ENCODE measurements at places on chromosomes 1 and 21.

DNA sequence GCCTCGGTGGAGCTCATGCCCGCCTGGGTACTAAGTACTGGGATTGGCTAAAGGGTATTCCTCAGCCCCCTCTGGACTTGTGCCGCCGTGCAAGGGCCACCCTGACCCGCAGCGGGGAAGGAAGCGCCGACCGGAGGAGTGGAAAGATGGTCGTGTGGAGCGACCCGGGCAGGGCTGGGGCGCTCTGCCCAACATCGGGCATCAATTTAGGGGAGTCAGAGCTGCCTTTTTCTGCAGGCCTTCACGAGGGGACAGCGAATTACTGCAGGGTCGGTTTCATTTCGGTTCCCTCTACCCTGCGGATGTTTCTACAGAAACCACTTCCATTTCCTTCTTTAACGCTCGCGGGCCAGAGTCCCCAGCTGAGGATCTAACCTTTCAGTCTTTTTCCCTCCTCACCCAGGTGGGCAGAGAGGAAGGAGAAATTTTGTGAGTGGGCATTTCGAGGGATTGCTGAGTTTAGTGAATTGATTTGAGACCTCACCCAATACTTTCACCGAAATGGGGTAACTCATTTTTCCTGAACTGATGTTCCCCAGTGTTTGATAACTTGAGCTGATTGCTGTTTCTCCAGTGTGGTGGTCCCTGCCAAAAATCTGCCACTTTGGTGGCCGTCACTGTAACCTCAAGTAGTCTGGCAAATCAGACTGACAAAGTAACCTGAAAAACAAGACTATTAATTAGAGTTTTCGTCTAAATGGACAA, 1.1 kb downstream of the TOR1AIP1 start:
- DNase-seq, result peak; percentile 71

GRCh38 chr1:43979528-43980254, 681 bp downstream of the B4GALT2 start:
- peak; percentile 59 for DNase-seq

DNA sequence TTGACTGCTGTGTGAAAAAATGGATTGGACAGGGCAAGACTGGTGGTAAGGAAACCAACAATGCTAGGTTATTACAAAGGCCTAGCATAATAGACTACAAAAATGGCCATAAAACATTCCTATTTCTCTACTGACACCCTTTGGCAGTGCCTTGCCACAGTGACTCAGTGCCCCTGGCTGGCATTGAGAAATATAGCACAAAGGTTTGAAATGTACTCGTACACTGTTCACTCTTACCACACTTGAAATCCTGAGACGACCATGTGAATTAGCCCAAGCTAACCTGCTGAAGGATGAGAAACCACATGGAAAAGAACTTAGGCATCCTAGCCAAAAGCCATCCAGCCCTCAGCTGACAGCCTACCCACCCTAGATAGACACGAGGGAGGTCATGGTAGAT, 149.8 kb upstream of the PALMD start:
- no peak for DNase-seq

GRCh38 chr1:92951141-92951582, 10.1 kb downstream of the DIPK1A start:
- no peak for DNase-seq

GRCh38 chr21:38999161-38999560, 184.1 kb downstream of the PSMG1 start:
- DNase-seq, result no peak

DNA sequence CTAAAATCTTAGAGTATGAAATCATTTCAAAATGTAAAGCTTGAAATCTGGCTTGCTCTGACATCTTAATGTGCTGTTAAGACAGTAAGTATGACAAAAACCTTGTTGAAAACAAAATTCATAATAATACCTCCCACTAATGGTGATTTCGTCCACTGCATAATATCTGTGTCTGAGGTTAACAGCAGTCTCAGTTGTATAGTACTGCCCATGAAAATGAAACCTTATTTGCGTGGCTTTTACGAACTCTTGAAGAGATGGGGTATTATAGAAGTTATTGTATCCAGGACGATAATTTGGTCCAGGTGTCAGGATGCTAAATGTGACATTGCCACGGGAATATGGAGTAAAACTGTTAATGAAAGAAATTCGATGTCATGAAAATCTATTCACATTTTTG, 99.9 kb downstream of the USH2A start:
- DNase-seq, result no peak

DNA sequence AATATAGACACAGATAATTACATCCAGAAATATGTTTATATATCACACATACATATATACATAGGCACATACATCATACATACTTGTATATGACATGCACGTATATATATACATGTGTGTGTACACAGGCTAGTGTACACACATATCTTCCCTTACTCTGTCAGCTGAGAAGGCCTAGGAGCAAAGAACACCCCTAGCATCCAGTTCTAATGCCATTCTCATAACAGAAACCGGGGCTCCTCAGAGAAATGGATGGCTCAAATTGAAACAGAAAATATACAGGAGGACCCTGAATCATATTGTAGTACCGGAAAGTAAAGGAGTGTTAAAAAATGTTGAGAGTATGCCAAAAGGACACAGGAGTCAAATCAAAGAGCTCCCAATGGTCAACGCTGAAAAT, 19.7 kb upstream of the HYI start:
- DNase-seq, result no peak

GRCh38 chr21:41124641-41125201, 43.2 kb upstream of the BACE2 start:
- DNase-seq, result no peak

DNA sequence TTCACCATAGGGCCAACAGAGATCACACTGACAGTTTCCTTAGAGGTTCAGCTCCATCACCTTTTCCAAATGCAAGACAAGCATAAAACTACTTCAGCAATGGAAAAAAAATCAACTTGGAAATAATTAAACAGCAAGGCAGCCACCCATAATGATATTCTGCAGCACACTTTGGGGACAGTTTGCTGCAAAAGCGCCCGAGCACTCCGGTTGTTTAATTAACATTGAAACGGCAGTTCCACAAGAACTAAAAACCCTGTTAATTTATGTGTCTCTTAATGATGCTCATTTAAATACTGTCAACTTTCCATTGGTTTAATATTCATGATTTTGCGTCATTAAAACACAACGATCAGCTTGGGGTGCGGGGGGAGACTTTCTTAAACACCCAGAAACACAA, 153.2 kb downstream of the ELAVL4 start:
- no peak for DNase-seq

- DNase-seq, result no peak
These were observed 599.7 kb downstream of the KIF26B start for GRCh38 chr1:245754463-245754961.

- DNase-seq, result no peak
These were observed 5.0 kb downstream of the SLC22A15 start for GRCh38 chr1:115980998-115981993.

GRCh38 chr1:212515329-212515760, 82.6 kb downstream of the NENF start:
- DNase-seq, result no peak

DNA sequence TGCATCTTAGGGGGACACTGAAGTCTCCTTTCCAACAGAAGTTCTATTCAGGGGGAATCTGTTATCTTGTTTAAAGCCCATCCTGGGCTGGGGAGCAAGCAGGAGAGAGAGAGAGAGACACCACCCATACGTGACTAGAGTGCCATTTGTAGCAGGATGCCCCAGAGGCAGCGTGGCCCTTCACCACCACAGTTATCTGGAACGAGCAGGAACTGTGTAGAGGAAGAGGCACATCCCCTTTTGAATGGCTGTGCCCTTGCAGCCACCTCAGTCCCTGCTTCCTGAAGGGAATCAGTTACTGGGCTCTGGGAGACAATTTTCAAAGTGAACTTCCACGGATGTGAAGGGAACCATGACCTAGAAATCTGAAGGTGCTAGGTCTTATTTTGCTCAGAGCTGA, 19.4 kb upstream of the LAMTOR5 start:
- no peak for DNase-seq

DNA sequence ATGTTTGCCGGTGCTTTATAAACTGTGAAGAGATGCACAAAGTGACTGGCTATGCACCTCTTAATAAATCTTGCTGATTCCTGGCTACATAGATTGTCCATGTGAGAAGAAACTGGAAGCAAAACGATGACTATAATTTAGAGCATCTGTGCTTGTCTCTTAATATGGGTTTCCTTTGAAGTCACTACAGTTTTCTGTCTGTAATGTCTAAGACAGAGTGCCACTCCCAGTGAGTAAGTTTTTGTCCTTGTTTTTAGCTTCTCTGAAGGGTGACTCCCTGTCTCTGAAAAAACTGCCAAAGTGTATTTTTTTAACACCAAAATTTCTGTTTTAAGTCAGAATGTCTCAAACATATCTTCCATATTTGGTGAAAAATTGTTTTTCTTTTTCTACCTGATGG, 175.1 kb downstream of the FASLG start:
- no peak for DNase-seq

DNA sequence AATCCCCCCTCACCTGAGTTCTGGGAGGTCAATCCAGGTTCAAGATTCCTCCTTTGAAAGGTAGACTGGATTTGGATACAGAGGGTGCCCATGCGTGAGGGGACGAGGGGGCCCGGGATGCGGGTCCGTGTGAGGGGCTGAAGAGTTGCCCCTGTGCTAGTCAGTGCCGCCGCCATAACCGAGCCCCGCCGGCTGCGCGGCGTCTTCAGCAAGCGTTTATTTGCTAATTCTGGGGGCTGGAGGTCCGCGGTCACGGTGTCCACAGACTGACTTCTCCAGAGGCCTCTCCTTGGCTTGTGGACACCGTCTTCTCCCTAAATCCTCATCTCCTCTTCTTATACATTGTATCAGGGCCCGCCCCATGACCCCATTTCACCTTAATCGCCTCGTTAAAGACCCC, 20.9 kb upstream of the SAMD11 start:
- DNase-seq, result peak; percentile 38

DNA sequence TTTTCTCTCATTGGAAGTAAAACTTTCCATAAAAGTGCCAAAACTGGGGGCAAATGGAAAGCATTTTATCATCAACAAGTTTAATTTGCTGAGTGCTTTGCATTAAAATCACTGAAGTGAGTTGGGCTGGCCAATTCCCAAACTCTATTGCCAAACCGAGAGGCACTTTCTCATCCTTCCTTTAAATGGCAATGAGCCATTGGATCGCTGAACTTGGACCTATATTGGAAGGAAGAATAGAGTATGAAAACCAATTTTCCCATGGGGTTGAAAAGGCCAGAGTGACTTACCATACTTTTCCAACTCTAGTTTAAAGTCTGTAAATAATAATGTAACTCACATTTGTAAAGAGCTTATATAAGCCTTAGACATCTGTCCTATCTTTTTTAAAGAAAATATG, 189.1 kb upstream of the C1orf87 start:
- DNase-seq, result no peak

DNA sequence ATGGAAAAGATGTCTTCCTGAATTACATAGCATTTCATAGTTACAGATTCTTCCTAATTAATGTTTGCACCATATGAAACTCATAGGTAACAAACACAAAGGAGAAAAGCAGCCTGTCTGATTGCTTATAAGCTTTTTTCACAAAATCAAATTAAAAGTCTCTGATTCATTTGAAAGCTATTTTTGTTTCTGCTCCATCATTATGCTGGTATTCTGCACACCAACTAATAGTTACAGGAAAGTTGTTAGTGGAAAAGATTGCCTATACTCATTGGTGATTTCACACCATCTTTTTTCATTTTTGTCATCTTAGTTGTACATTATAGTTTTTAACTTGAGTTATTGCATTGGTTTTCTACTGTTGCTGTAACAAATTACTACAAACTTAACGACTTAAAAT, 70.0 kb downstream of the PRKAA2 start:
- no peak for DNase-seq

GRCh38 chr1:150917387-150917786, 8.8 kb upstream of the SETDB1 start:
- no peak for DNase-seq

- DNase-seq, result no peak
These were observed 248.1 kb upstream of the RAB4A start for GRCh38 chr1:229022595-229023333.

DNA sequence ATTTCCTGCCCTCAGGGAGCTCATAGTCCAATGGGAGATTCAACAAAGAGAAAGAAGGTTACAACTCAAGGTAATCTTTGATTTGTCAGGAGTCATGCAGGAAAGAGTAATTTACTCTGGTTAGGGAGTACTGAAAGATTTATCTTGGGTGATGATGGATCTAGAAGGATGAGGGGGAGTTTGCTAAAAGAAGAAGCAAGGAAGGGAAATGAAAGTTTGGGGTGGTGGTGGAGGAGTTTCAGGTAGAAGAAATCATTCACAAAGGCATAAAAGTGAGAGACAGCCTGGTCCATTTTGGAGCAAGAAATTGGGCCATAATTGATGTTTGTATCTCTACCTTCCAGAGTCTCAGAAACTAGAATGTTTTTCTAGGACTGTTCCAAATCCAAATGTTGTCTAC, 116.7 kb downstream of the ROR1 start:
- DNase-seq, result no peak

DNA sequence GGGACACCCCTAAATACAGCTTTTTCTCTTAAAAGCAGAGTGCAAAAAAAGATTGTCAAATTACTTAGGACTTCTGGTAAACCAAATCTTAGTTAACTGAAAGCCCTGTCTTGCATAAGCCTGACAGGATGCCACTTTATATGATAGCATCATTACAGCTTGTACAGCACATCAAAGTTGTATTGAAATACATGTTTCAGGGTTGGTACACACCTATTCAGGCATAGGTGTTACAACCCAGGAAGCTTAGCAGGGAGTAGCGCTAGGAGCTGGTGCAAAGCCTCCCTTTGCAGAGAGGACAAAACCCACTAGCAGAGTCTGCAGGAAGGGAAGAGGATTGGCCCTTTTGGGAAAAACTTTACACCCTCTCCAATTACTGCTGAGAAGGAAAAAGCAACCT, 258.9 kb upstream of the SGIP1 start:
- DNase-seq, result no peak

DNA sequence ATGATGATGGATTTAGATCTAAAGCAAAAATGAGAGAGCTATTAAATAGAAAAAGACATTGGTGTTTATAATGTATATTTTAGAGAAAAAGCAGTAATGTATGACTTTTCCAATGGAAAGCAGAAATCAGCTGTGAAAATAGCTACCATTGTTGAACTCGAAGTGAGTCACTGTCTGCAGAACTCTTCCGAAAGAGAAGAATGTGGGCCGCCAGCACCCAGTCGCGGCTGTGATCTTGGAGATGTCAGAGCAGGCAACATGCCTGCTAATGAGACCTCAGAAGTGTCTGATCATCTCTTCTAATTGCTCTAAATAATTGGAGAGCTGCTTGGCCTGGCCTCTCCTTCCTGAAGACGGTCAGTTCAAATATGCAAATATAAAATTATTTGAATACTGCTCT, 333.6 kb upstream of the RUNX1 start:
- DNase-seq, result no peak

DNA sequence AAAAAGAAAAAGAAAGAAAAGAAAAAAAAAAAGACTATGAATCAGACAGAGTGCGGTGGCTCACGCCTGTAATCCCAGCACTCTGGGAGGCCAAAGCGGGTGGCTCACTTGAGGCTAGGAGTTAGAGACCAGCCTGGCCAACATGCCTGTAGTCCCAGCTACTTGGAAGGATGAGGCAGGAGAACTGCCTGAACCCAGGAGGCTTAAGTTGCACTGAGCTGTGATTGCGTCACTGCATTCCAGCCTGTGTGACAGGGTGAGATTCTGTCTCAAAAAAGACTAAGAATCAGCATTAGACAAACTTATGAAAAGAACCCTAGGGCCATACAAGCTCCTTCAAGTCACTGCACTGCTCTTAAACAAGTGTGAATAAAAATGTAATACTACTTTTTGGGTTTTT, 16.9 kb downstream of the PSMB4 start:
- DNase-seq, result no peak
